NCI-H1417 treated with DMSO at 0.1 percent for 48 hours (cell line): ENCODE measurements at places on chromosomes 4 and X.
A peak's percentile ranks its signal among the peaks of the same experiment; 100 is the strongest.

GRCh38 chr4:155405059-155405458 is 28.3 kb upstream of the MAP9 start:
- DNase-seq = no peak

GRCh38 chrX:111086591-111087006 is 9.4 kb upstream of the PAK3 start:
- DNase-seq = peak; percentile 4

GRCh38 chr4:122832732-122833131 is 6.1 kb downstream of the FGF2 start:
- DNase-seq = no peak

DNA sequence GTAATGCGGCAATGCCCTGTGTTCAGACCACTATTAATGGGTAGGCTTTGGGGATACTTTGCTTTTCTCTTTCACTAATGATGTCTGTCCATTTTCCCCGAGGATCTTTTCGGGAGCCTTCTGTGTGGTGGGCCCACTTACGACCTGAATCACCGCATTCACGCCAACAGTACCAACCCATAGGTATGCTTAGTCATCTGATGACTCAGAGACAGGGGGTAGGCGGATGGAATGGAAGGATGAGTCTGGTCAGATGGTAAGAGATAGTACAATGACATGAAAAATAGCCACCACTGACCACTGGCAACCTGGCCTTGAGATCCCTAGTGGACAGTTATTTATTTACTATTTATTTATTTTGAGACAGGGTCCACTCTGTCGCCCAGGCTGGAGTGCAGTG is 76.0 kb upstream of the DHRSX start:
- no peak for DNase-seq

GRCh38 chr4:30839583-30840520 is 119.7 kb downstream of the PCDH7 start:
- no peak for DNase-seq
